Astrocyte (in vitro differentiated cells and primary cell): ENCODE measurements at places on chromosomes 6 and 20. TPM values are rescaled to one million over a fixed set of nuclear protein-coding genes. Genes with fewer than 3 reads are reported as not detected.

Gene TNF
- total RNA-seq: 0.79 and 1.2 TPM in 2 replicates

Gene ETV7
- 1.9 and 2.4 TPM in 2 replicates for total RNA-seq

Gene OR12D3
- not detected in 2 replicates for total RNA-seq

Gene PRSS16
- total RNA-seq: 2.0 and 2.3 TPM in 2 replicates

Gene FAM83C
- total RNA-seq: not detected in 2 replicates

Gene SLC22A2
- not detected in 2 replicates for total RNA-seq

Gene ARFGAP1
- 220 and 225 TPM in 2 replicates for total RNA-seq

Gene KIF13A
- 38.1 and 38.4 TPM in 2 replicates for total RNA-seq

Gene ZSCAN9
- total RNA-seq: 14.7 and 16.9 TPM in 2 replicates

Gene ZNF391
- total RNA-seq: 6.0 and 7.2 TPM in 2 replicates

Gene ABHD16B
- total RNA-seq: not detected in 2 replicates

Gene GPSM3
- 9.6 and 10.2 TPM in 2 replicates for total RNA-seq

Gene ANGPT4
- 0.05 and 0.12 TPM in 2 replicates for total RNA-seq

Gene MUCL3
- total RNA-seq: not detected in 2 replicates

Gene FRK
- total RNA-seq: 0.77 and 1.3 TPM in 2 replicates

Gene TTBK1
- total RNA-seq: 0.14 TPM in 1 of 2 replicates, not detected in the other

Gene PTCRA
- not detected in 2 replicates for total RNA-seq

Gene SUMO4
- 1.4 and 1.6 TPM in 2 replicates for total RNA-seq

Gene LAMA5
- 285 and 350 TPM in 2 replicates for total RNA-seq

Gene CCDC170
- total RNA-seq: 0.10 and 0.14 TPM in 2 replicates

Gene SYNE1
- total RNA-seq: 64.0 and 66.5 TPM in 2 replicates

Gene SIRPD
- total RNA-seq: not detected in 2 replicates

Gene HLA-DRB5
- total RNA-seq: not detected in 2 replicates

Gene SLC22A16
- not detected in 2 replicates for total RNA-seq

Gene EYA2
- total RNA-seq: 1.4 and 1.5 TPM in 2 replicates

Gene GSTA1
- total RNA-seq: 0.38 and 0.39 TPM in 2 replicates

Gene RBL1
- total RNA-seq: 2.4 and 3.4 TPM in 2 replicates

Gene BCAS4
- total RNA-seq: 13.2 and 16.7 TPM in 2 replicates

Gene CRIP3
- not detected in 2 replicates for total RNA-seq

Gene CCDC28A
- total RNA-seq: 9.3 and 9.5 TPM in 2 replicates

Gene DYNLT1
- 169 and 173 TPM in 2 replicates for total RNA-seq

Gene RAET1G
- not detected in 2 replicates for total RNA-seq

Gene BCAS1
- 0.31 TPM in 1 of 2 replicates, not detected in the other for total RNA-seq

Gene SLC24A3
- 0.65 and 0.79 TPM in 2 replicates for total RNA-seq

Gene SLC17A4
- not detected in 2 replicates for total RNA-seq

Gene SLC32A1
- total RNA-seq: not detected in 2 replicates

Gene SHLD1
- total RNA-seq: 2.9 and 3.5 TPM in 2 replicates

Gene NKX2-2
- total RNA-seq: not detected in 2 replicates

Gene SNAI1
- 9.1 and 9.5 TPM in 2 replicates for total RNA-seq

Gene HTR1E
- total RNA-seq: not detected in 2 replicates

Gene CALHM5
- 1.8 and 1.9 TPM in 2 replicates for total RNA-seq

Gene L3MBTL3
- 19.2 and 22.2 TPM in 2 replicates for total RNA-seq
